Muscle of leg (tissue), 16 donors: ENCODE measurements at places on chromosomes 12 and 14. TPM values are rescaled to one million over a fixed set of nuclear protein-coding genes. Genes with fewer than 3 reads are reported as not detected.
A peak's percentile ranks its signal among the peaks of the same experiment; 100 is the strongest.

- DNase-seq, result no peak
- no peaks in the 10 kb centered on the region for H3K4me1 ChIP-seq
- H3K27me3 ChIP-seq, result no peaks in the 10 kb centered on the region
- no peak overlapping the region for H3K27ac ChIP-seq
- H3K4me3 ChIP-seq, result no peak overlapping the region
These were observed 233.3 kb upstream of the FOXN3 start for GRCh38 chr14:89650077-89650978.

DNA sequence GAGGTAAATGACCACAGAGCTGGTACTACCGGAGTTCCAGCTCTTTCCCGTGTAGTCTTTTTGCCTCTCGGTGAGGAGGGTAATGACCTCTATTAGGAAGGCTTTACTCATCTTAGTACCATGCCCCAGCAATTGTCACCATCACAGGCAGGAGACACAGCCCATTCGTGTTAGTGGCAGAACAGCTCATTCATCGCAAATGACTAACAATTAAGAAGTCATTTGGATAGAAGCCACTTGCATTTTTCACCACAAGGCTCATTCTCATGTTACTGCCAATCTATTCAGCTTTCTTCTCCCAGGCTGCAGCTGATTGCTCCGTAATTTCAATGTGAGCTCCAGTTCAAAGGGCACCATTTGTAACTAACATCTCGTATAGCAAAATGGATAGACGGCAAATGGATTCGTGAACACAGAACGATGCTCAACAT, 718.8 kb upstream of the TMEM132C start:
- DNase-seq, result no peak
- no peaks in the 10 kb centered on the region for H3K27me3 ChIP-seq

Gene TAS2R8
- polyA plus RNA-seq, result not detected

Gene EML5
- 0.83 TPM for polyA plus RNA-seq

- no peak for DNase-seq
- H3K4me1 ChIP-seq, result no peaks in the 10 kb centered on the region
- H3K27ac ChIP-seq, result no peak overlapping the region
- no peaks in the 10 kb centered on the region for H3K27me3 ChIP-seq
- no peaks in the 10 kb centered on the region for H3K36me3 ChIP-seq
These were observed 130.6 kb downstream of the SLC15A4 start for GRCh38 chr12:128693115-128693514.

Gene TSPAN19
- polyA plus RNA-seq, result 0.44 TPM

Gene TSPAN8
- polyA plus RNA-seq, result 0.34 TPM

DNA sequence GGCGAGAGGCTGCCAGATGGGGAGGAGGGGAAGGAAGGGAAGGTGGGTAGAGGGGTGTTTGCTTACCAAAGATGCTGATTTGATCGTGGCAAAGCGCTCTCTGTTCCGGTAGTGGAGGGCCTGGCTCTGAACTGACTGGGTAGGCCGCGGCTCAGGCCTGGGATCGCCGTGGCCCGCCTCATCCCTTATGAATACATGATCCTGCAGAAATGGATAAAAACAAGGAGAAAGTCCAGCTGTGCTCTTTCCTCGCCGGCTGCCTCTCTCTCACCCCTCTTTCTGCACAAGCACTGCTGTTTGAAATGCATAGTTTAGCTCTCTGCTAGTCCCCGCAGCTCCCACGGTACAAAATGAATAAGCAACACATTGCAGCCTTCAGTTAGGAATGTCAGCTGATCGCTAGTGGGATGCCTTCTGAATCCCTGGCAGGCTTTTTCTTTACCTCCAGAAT, 53.8 kb downstream of the PEBP1 start:
- peak overlapping the region; percentile 40 for H3K4me3 ChIP-seq
- DNase-seq, result peak; percentile 64
- H3K27me3 ChIP-seq, result no peaks in the 10 kb centered on the region
- H3K36me3 ChIP-seq, result peaks cover 2% of the 10 kb centered on the region
- H3K27ac ChIP-seq, result peak overlapping the region; percentile 92

DNA sequence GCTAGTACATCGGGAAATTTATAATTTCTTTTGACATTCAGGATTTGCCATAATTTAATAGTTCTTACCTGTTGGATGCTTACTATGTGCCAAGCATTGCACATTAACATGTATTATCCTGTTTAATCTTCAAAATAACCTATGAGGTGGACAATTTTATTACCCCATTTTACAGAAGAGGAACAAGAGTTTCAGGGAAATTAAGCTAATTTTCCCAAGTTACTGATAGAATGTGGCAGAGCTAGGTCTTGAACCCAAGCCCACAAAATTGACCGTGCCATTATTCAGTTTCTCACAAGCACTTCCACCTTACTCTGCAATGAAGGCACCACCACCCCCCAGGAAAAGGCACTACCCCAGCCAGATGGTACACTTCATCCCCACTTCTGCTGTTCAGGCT, 161.1 kb upstream of the PLEKHG7 start:
- H3K27me3 ChIP-seq, result no peaks in the 10 kb centered on the region
- no peak overlapping the region for H3K4me3 ChIP-seq
- no peak for DNase-seq
